ENCODE measurements at places on chromosomes 7 and 10. TPM values are rescaled to one million over a fixed set of nuclear protein-coding genes. Genes with fewer than 3 reads are reported as not detected.

The HOXA3 gene
- total RNA-seq = 1.4 TPM

The PHKG1 gene
- total RNA-seq = not detected

The HABP2 gene
- total RNA-seq = not detected

The ASAH2 gene
- 0.32 TPM for total RNA-seq

The RP9 gene
- total RNA-seq = 13.6 TPM

The TAF3 gene
- 1.3 TPM for total RNA-seq

The LIPJ gene
- not detected for total RNA-seq

The SLC18A2 gene
- total RNA-seq = not detected

The SLC13A1 gene
- total RNA-seq = not detected

The PRXL2A gene
- total RNA-seq = 233 TPM

The EGR2 gene
- not detected for total RNA-seq

The AOAH gene
- total RNA-seq = 1.1 TPM

The CPVL gene
- total RNA-seq = not detected

The C10orf53 gene
- not detected for total RNA-seq

The RPEL1 gene
- total RNA-seq = 0.32 TPM

The LRRC4 gene
- 0.32 TPM for total RNA-seq

The HOXA9 gene
- 28.9 TPM for total RNA-seq

The GPR146 gene
- 12.0 TPM for total RNA-seq

The CCL24 gene
- not detected for total RNA-seq

The DYDC2 gene
- total RNA-seq = not detected

The ASB10 gene
- not detected for total RNA-seq

The CYP26C1 gene
- 0.32 TPM for total RNA-seq

The OPN4 gene
- not detected for total RNA-seq

The CHN2 gene
- total RNA-seq = under 0.01 TPM

The PON1 gene
- total RNA-seq = not detected

The TMEM184A gene
- not detected for total RNA-seq

The FUOM gene
- 21.3 TPM for total RNA-seq

The ANK3 gene
- 12.5 TPM for total RNA-seq

The MAD1L1 gene
- 54.9 TPM for total RNA-seq

The RAB18 gene
- 43.9 TPM for total RNA-seq

The PLAC9 gene
- 2.9 TPM for total RNA-seq
